ENCODE measurements at places on chromosomes 3 and 15.

DNA sequence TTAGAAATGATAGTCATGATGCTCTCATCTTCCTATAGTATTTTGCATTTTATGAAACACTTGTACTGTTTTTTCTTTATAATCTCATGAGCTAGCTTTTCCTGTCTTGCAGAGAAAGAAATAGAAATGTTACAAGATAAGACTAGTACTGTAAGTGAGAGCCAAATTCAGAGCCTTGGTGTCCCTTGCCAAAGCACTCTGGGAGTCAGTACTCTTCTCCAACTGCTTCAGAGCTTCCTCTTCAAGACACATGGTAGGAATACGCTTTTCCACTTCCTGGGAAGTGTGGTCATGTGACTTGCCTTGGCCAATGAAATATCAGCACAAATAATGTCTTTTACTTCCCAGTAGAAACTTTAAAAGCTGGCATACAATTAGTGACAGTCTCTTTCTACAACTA is 112.4 kb downstream of the SEMA6D start:
- no peak for DNase-seq

DNA sequence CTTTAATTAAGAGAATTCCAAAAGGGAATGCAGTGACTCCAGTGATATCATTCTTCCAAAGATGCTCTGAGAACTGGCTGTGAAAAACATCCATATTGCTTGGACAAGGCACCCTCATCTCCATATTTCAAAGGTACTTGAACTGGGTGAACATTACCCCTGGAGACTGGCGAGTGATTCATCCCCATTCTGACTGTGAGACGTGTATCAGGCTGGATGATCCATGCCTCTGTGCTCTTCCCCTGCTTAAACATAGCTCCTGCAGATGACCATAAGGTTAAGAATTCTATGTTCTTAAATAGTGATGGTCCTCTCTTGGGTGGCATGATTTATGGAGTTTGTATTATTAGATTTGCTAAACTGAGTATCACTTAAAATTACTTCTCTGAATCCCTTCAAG is 137.8 kb downstream of the GABRB3 start:
- DNase-seq = no peak

DNA sequence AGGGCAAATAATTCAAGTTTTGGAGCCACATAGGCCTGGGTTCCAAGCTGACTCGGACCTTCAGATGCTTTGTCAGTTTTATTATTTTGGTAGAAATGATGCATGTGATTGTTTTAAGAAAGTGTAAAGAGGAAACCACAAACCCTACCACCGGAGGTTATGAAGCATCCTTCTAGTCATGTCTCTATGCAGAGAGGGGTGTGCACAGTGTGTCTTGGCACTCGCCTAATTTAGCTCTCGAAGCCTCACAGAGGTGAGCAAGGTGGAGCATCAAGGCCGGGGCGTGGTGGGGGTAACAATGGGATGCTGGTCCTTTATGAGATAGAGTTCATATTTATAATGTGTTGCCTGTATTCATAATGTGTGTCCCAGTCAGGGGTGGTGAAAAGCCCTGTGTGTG is 63.7 kb upstream of the SMAD6 start:
- DNase-seq = no peak

DNA sequence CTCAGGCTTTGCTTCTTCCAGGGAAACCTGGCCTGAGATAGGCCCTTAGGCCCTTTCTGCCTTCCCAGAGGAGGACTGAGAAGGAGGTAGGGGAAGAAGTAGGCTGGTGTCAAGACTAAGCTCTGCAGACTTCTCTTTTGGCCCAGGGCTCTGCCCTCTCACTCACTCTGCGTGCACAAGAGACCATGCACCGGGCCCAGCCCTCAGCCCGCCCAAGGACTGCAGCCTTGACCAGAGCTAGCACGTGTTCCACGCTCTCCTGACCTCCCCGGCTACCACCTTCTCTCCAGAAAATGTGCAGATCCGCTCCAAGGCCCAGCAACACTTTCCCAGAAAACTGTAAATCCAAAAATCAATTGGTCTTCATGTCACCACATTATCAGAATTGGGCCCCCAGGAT is 59.8 kb downstream of the SEMA5B start:
- no peak for DNase-seq

DNA sequence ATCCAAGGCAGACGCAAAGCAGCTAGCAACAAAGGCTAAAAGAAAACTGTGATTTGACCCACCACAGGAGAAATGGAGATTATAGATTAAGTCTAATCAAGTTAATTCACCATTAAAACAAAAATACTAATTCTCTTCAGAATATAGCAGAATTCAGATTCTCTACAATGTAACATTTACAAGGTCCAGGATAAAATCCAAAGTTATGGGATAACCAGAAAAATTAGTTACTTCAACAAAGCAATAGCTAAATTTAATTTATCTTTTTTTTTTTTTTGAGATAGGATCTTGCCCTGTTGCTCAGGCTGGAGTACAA is 284.6 kb upstream of the MANF start:
- DNase-seq = no peak

- no peak for DNase-seq
Observed at GRCh38 chr15:70597056-70597603, 166.2 kb downstream of the UACA start.

DNA sequence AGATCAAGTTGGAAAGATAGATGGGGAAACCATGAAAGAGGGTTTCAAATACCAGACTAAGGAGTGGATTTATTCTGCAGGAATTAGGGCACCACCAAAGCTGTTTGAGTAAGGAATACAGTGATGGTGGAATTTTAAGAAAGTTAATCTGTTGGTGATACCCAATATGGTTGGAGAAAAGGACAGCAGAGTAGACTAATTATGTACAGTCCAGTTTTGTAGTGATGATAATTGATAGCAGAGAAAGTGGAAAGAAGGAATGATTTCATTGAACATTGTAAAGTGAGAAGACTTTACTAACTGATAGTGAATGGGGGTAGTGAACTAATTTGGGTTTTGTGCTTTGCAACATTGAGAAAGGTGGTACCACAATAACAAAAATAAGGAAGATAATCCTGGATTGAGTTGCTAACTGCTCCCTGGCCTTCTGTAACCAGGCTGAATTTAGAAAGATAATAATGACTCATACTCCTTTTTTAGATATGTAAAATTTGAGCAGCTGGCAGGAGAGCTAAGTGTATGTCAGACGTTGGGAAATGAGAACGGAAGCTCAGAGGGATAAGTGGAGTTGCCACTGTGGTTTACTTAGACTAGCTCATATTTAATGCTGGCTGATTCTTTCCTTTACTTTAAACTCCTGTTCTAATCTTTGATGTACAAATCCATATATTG is 16.9 kb downstream of the TCAIM start:
- DNase-seq = no peak
